ENCODE measurements at places on chromosomes 11 and 22.

DNA sequence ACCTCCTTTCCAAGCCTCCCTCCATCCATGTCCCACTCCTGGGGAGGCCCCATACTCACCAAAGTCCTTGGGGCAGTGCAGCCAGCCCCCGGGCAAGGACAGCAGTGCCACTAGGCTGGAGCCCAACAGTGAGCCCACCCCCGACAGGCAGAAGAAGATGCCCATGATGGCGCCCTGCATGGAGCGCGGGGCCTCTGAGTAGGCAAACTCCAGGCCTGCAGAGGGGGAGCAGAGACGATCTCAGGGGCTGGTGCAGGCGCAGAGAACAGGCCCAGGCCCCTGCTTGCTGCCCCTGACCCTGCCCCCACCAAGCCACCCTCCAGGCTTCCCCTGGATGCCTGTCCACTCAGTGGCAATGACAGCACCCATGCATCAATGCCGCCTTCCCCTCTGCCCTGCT, 13.6 kb downstream of the TMEM132A start:
- DNase-seq: no peak

DNA sequence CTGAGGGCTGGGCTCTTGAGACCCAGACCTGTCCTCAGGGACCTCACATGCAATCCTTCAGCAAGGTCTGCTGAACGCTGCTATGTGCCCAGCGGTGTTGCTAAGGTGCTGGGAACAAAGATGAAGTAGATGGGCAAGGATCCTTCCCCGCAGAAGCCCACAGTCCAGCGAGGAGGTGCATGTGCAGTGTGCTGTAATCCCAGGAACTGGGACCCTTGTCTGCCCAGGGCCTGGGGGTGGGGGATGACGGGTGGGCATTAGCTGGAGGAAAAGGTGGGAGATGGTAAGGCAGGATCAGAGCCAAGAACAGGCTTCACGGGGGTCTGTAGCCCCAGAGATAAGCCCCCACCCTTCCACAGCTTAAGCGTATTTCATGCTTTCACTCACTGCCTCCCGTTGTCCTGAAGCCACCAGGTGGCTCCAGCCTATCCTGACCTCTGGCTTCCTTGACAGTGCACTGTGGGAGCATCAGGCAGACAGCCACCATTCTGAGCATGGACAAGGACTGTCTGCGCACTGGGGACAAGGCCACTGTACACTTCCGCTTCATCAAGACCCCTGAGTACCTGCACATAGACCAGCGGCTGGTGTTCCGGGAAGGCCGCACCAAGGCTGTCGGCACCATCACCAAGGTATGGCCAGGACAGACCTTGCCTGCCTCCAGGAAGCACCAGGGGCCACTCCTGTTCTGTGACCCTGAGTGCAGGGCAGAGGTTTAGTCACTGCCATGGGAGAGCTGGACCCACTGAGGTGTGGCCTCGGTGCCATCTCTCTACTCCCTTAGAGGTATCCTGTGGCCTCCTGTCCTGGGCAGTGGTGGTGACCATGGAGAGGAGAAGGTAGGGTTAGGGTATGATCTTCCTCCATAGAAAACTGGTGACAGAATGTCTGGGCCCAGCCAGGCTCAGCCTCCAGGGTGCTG, 22.0 kb downstream of the GTPBP1 start:
- DNase-seq: no peak

DNA sequence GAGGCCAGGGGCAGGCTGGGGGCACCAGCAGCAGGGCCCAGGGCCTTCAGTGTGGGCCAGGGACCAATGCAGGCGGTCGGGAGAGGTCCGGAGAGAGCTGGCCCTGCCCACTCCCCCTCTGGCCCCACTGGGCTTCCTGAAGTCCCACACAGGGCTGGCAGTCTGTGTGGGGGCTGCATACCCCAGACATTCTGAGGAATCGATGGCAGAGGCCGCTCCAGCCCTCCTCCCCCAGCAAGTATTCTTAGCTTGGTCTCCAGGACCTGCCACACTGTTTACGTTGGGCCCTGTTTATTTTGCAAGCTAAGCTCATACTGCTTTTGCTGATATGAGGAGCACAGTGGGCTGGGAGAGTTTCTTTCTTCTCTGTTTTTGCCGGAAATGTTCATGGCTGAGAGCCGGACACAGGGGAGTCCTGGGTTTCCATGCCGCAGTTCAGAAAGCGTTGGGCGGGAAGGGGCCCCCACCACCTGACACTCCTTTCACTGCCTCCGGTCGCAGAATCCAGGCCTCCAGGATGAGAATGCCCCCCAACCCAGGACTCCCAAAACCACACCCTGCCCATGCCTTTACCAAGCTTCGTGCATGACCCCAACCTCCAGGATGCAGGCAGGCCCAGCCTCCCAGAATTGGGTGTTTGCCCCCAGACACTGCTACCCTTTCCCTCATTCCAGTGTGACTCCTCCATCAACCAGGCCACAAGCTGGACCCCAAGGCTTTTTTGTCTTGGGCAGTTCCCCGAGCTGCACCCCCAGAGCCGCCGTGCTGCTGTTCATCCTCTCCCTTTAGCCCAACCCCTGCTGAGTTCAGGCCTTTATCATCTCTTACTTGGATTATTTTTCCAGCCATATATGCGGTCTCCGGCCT, 81.8 kb upstream of the KCNQ1OT1 start:
- peak; percentile 20 for DNase-seq

DNA sequence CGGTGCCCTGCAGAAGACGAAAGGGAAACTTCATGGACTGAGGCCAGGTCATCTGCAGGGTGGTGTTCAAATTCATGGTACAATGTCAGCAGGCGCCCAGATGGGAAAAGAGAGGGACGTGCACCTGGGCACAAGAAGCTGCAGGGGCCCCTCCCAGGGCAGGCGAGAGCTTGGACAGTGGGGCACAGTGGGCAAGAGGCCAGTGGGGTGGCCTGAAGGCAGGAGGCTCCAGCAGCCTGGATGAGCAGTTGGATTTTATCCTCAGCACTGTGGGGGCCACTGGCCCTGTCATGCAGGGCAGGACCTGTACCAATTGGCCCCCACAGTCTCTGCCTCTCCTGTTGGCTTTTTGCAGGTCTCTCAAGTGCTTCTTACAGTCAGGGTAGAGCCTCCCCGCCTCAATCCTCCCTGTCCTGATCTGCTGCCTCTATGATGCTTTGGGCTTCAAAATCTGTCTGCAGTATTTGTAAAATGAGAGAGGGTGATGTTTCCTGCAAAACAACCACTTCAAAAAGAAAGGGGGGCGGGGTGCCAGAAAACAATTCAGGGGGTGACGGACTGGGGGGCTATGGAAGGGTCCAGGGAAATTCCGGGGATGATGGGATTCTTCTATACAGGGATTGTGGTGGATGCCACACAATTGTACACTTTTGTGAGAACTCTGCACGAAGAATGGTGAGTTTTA, 1.7 kb upstream of the BID start:
- DNase-seq: no peak

DNA sequence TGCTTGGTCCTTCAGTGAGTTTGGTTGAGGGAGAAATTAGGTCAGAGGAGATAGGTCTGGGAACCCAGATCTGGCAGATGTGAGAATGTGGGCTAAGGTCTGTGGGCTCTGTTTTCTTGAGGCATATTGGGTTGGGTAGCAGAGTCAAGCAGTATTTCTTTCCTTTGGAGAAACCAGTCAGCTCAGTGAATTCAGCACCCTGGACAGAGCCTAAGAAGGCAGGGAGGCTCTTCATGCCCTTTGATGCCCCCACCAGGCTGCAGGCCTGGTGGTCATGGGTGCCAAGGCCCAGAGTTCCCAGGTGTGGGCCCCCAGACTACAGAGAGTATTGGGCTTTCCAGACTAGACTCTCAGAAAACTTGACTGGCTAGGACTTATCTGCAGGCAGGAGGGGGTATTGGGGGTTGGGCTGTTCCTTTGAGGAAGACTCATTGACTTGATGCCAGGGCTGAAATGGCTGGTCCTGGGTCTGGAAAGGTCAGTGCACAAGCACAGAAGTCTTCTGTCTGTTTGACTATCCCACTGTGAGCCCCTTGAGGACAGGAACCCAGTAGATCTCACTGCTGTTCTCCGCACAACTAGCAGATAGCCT, 45.3 kb upstream of the NECTIN1 start:
- peak; percentile 43 for DNase-seq

DNA sequence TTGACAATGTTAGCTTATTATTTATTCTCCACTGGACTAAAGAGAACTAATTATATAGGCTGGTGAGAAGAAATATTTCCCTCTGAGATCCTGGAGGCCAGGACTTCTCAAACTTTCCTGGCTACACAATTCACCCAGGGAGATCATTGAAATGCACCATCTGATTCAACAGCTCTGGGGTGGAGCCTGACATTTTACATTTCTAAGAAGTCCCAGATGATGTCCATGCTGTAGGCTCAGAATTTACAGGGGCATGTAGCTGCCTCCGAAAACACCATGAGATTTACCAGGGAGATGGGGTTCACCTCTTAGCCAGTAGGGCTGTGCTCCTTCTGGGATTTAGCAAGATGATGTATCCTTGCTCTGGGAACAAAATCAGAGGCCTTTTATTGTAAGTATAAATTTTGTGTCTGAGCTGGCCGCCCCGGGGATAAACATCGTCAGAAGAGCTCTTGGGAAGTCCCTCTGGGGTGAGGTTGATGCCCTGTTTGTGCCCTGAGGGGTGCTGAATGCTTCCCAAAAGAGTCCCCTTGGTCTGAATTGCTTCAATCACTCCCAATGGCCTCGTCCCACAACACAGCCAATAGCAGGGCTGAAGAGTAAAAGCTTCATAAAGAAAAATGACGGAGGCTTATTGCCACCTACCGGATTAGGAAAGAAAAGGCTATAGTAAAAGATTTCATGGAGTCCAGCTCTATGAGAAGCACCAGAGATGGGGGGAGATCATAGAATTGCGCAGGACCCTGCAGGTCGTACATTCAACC, 33.4 kb upstream of the API5 start:
- DNase-seq: peak; percentile 27

DNA sequence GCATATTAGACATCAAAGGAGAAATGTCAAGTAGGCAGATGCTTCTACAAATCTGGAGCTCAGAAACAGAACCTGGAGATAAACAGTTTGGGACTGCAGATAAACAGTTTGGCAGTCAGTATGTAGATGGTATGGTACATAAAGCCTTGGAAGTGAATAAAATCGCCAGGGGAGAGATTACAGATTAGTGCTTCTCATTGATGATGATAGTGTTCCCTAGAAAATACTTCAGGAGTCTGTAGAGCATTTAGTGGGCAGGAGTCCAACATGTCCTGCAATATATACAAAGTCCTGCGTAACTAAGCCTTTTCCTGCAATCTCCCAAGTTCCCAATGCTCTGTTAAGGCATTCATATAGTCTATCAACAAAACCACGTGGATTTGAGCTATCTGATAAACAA, 35.2 kb downstream of the NARS2 start:
- no peak for DNase-seq

GRCh38 chr11:444396-445144, 2.8 kb upstream of the ANO9 start:
- DNase-seq: peak; percentile 70

DNA sequence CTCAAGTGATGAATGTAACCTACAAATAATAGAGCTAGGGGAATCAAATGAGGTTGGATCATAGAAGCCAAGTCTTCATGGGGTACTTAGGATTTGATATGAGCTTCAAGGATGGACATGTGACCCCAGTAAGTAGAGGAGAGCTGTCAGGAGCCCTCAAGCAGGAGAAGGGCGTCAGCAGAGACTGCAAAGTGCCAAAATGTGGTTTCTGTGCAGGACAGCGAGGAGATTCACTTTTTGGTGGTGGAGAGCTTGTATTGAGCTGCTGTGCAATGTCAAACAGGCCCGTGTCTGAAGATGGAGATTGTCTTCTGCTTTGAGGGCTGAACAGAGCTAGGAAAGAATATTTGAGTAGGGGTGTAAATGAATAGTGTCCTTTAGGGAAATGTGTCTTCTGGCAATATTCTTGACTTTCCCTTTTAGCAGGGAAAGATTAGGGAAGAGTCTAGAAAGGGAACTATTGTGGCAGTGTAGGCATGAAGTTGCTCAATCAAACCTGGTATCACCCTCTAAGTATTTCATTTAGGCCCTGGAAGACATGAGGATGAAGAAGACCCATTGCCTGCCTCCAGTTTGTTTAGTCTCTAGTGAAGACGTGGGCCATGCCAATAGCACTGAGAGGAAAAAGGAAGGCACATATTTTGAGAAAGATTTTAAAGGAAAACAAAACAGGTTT, 31.2 kb upstream of the SORL1-AS1 start:
- no peak for DNase-seq

DNA sequence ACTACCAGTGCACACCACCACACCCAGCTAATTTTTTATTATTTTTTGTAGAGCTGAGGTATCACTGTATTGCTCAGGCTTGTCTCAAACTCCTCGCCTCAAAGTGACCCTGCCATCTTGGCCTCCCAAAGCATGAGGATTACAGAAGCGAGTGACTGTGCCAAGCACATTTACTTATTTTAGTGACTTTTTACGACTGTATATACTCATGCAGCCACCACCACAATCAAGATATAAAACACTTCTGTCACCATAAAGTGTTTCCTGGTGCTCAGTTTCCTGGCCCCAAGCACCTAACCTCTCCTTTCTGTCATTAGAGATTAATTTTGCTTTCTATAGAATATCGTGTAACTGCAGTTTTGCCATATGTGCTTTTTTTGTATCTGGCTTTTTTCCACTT, 25.9 kb downstream of the ELP4 start:
- no peak for DNase-seq

GRCh38 chr22:37089434-37089833, 20.1 kb downstream of the TMPRSS6 start:
- DNase-seq: no peak

DNA sequence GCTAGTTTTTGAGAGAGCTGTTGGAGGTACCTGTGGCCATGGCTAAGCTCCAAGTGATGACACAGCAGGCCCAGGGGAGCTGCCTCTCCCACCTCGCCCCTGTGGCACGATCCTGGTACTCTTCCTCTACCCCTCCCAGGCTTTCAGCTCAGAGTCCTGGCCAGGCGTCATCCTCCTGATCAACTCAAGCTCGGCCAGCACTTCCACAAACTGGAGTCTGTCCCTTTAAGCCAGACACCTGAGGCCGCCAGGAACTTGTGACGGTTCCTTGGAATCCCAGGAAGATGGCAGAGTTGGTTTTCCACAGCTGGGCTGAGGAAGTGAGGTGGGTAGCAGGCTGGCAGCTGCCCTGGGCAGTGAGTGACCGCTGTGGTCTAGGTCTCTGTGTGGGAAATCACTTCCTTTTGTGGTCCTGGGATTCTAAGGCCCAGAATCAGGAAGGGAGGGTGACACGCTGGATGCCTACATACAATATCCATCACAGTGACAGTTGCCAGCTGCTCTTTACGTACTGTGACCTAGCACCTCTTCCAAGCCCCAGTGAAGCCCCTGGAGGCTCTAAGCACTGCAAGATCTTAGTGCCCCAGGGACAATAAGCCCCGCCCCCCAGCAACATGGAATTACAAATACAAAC, 3.2 kb upstream of the CST6 start:
- DNase-seq: no peak

Measured in right hindlimb (tissue), 1 donor.